ENCODE measurements at places on chromosomes 3 and 15.
A peak's percentile ranks its signal among the peaks of the same experiment; 100 is the strongest.

GRCh38 chr3:88101142-88101541 lies 42.1 kb downstream of the ZNF654 start:
- H3K36me3 ChIP-seq: no peaks in the 10 kb centered on the region
- no peaks in the 10 kb centered on the region for H3K27me3 ChIP-seq
- H3K27ac ChIP-seq: no peak overlapping the region
- no peak for DNase-seq

DNA sequence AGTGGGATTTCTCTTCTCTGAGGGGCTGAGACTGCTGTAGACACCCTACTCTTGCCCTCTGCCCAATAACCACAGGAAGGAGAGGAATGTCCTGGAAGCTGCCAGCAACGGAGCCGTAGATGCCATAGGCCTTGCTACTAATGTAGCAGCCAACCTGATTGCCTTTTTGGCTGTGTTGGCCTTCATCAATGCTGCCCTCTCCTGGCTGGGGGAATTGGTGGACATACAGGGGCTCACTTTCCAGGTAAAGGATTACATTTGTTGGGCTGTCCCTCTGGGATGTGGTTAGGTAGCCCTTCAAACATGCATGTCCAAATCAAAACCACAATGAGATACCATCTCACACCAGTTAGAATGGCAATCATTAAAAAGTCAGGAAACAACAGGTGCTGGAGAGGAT lies 16.1 kb downstream of the SLC28A2 start:
- no peak overlapping the region for H3K27ac ChIP-seq
- no peak for DNase-seq
- no peaks in the 10 kb centered on the region for H3K4me1 ChIP-seq

GRCh38 chr15:65399997-65400396 lies 22.2 kb upstream of the IGDCC3 start:
- no peaks in the 10 kb centered on the region for H3K36me3 ChIP-seq
- peaks cover 6% of the 10 kb centered on the region for H3K27me3 ChIP-seq
- peaks cover 4% of the 10 kb centered on the region for H3K4me1 ChIP-seq

DNA sequence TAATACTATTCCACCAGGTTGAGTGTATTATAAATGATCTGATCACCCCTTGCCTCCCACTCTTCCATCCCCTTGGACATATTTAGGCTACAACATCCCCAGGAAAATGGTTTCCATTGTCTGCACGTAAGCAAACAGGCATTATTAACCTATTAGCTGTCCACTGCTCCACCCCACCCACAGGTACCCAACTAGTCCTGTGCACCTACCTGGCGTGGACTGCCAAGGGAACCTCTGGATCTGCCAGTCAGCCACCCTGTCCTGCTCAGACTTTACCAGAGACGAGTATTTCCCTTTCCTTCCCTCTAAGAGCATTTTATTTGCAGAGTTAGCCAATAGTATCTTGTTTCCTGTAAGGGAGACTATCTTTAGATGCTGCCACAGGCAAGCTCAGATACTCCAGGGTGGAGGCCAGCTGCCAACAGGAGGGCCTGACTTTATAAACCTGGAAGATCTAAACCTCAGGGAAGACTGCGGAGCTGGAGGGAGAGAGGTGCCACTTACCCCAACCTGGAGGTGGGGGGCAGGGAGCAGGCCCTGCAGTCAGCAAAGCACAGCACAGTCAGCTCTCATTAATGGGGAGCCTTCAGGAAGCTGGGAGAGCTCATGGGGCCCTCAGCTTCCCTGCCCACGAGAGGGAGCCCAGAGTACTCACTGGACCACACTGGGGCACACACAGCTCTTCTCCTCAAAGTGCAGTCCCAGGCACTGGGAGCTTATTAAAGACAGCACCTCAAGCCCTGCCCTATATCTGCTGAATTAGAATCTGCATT lies at the start of gene CX3CR1:
CX3CR1 (minus strand) TSS at position 292 of the 773 bp plus-strand sequence. CDS start 13,527 bp downstream, outside the sequence.
- H3K4me1 ChIP-seq: no peaks in the 10 kb centered on the region
- no peak for DNase-seq
- no peak within 1 kb of the TSS for H3K27ac ChIP-seq
- no peaks in the 10 kb centered on the region for H3K36me3 ChIP-seq
- H3K27me3 ChIP-seq: no peaks in the 10 kb centered on the region
- no peak within 1 kb of the TSS for H3K4me3 ChIP-seq

DNA sequence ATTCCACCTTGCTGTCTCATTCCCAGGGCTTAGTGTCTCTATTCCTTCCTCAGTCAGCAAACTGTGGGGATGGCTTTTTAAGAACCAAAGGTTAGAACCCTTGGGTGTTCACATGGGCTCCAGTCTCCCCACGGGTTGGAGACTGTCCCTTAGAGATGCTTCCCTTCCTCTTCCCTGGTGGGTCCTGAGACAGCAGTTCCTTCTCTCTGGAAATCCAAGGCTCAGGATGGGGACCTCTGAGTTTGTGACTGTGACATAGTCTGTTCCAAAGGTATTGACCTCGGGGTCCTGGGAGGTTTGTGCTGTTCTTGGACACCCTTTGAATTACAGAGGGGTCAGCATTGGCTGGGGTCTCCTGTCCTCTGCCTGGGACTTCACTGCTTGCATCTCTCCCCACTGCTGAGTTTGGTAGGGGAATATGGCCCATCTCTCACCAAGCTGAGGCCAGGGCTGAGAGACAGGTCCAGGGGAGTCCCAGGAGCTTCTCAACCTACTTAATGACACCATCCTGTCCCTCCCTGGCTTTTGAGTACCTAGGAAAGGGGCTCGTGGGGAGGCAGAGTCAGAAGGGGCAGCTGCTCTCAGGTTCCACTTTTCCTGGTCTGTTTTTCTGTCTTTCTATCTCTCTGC lies 1.5 kb downstream of the GRM2 start:
- H3K4me3 ChIP-seq: no peak overlapping the region
- no peaks in the 10 kb centered on the region for H3K27me3 ChIP-seq
- H3K36me3 ChIP-seq: peaks cover 5% of the 10 kb centered on the region
- DNase-seq: no peak
- H3K27ac ChIP-seq: no peak overlapping the region

- H3K27me3 ChIP-seq: no peaks in the 10 kb centered on the region
- H3K36me3 ChIP-seq: no peaks in the 10 kb centered on the region
- no peaks in the 10 kb centered on the region for H3K4me1 ChIP-seq
- DNase-seq: no peak
- H3K4me3 ChIP-seq: no peak overlapping the region
- H3K27ac ChIP-seq: peak overlapping the region; percentile 10
Measured at GRCh38 chr15:40054855-40055575, 16.0 kb upstream of the SRP14 start.
